ENCODE measurements at places on chromosomes 6 and 20. TPM values are rescaled to one million over a fixed set of nuclear protein-coding genes. Genes with fewer than 3 reads are reported as not detected.

The JAG1 gene
- total RNA-seq = 8.8 TPM

The MYLK2 gene
- 3.5 TPM for total RNA-seq

The TAB2 gene
- total RNA-seq = 33.8 TPM

The OR2B6 gene
- total RNA-seq = not detected

The TMEM181 gene
- 33.5 TPM for total RNA-seq

The RBM24 gene
- 32.2 TPM for total RNA-seq

The APOBEC2 gene
- total RNA-seq = 7.0 TPM

The EFCAB8 gene
- 0.28 TPM for total RNA-seq

The CRISP2 gene
- not detected for total RNA-seq

The MEI4 gene
- not detected for total RNA-seq

The GSTA2 gene
- not detected for total RNA-seq

Data from SJCRH30 (cell line).